GM23248 (cell line): ENCODE measurements at places on chromosomes 7 and 10. TPM values are rescaled to one million over a fixed set of nuclear protein-coding genes. Genes with fewer than 3 reads are reported as not detected.

Gene NUP205
- total RNA-seq: 31.8 and 45.7 TPM in 2 replicates

Gene NPFFR1
- total RNA-seq: not detected in 2 replicates

DNA sequence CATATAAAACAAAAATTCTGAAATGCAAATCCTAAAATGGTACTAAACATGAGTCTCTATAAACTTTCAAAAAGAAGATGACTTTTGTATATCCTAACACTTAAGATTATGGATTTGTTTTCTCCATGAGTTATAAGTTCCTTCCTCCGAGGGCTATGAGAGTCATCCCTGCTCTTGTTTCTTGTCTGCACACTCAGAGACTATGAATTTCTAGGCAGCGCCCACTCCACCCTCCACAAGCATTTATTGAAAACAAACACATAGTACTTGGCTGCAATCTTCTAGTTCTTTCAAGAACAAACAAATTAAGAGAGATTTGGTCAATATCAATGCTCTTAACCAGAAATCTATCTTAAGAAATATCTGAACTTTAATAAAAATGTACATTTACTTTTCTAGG is 211.7 kb downstream of the DKK1 start:
- DNase-seq: peak; percentile 86

DNA sequence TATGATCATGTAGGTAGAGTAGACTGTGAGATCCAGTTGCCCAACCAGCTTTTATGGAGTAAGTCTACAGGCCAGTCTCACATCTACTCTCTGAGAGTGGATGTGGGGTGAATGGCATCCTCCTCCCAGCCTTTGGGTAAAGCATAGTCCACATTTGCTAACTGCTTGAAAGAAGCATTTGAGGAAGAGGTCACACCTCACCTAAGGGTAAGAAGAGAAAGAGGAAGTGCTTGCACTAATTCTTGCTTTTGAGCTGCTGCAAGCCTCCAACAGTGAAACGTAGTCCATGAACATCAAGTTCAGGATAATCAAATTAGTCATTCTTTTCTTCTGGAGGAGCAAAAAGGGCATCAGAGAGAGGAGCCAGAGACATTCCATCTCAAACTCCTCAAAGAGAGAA is 93.9 kb upstream of the AGR3 start:
- no peak for DNase-seq

Gene STAMBPL1
- 22.4 and 23.9 TPM in 2 replicates for total RNA-seq

DNA sequence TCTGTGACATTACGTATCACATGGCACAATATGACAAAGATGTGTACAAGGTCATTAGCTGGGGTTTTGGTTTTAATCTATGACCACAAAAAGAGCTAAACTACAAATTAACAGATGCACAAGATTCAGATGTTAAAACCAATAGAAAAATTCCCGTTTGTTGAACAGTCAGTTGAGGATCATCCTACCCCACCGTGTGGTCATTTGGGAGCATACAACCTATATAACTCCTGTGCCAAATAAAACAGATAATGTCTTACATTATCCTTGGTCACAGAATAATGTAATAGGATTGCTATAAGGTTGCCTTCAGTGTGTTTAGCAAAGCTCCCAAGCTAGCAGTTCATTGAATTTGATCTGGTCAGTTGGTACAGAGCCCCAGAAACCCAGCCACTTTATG is 28.2 kb downstream of the ASNS start:
- DNase-seq: peak; percentile 42

DNA sequence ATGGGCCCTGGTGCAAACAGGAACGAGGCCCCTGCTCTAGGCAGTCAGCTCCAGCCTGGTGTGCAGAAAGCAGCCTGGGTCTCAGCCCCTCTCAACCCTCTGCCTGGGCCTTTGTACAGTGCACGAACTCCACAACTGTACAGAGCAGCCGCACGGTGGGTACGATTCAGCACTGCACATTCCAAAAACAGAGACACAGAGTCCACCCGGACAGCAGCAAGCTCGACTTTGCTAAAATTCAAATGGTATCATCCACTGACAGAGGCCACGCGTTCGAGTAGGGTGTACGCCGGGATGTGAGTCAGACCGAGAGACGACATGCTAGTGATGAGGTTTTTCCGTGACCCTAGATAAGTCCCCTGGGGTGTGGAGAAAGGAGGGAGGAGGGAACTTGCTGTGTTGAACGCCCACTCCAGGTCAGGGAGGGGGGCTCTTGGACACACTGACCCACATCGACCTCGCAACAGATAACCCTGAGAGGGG is 65.6 kb upstream of the PDGFA start:
- DNase-seq: peak; percentile 10

Gene SPDYE9
- total RNA-seq: not detected in 2 replicates

Gene PRTFDC1
- 11.4 and 22.0 TPM in 2 replicates for total RNA-seq

GRCh38 chr10:97220355-97220754 is 34.6 kb upstream of the SLIT1 start:
- DNase-seq: no peak

GRCh38 chr7:134747326-134747725 is 32.1 kb upstream of the CALD1 start:
- no peak for DNase-seq

Gene SHH
- not detected in 2 replicates for total RNA-seq

DNA sequence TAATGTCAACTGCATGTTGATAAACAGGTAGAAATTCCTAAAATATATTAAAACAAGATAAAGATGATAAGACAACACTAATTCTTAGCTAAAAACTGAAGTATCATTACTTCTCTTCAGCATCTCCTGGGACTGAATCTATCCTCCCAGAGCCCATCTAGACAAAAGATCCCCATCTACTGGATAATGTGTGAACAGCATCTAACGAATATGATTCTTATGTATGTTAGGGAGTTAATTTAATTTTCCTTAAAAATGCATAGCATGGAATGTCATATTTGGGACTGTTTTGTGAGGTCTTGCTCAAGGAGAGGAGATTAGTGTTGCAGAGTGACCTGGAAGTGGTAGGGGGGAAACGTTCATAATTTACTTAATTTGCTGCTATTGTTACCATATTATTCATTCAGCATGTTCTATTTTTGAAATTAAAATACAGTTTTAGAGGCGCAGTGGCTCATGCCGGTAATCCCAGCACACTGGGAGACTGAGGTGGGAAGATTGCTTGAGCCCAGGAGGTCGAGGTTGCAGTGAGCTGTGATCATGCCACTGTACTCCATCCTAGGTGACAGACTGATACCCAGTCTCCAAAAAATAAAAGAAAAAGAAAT is 305.1 kb upstream of the CSTF2T start:
- DNase-seq: peak; percentile 70

Gene PITX3
- total RNA-seq: not detected in 2 replicates

GRCh38 chr7:15967551-15967950 is 281.1 kb upstream of the MEOX2 start:
- no peak for DNase-seq

DNA sequence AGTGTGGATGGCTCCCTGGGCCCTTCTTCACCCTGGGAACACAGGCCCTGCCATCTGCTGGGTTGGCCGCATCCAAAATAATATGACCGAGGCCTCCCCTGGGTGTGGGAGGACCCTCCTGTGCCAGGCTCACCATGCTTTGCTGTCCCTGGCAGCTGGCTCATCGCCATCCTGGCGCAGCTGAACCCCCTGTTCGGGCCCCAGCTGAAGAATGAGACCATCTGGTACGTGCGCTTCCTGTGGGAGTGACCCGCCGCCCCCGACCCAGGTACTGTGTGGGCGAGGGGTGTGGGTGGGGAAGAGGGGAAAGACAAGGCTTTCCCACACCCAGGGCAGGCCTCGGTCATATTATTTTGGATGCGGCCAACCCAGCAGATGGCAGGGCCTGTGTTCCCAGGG is 4.8 kb downstream of the ATP6V0E2 start:
- DNase-seq: no peak

GRCh38 chr10:48614481-48615390 is 9.9 kb upstream of the ARHGAP22 start:
- peak; percentile 90 for DNase-seq

DNA sequence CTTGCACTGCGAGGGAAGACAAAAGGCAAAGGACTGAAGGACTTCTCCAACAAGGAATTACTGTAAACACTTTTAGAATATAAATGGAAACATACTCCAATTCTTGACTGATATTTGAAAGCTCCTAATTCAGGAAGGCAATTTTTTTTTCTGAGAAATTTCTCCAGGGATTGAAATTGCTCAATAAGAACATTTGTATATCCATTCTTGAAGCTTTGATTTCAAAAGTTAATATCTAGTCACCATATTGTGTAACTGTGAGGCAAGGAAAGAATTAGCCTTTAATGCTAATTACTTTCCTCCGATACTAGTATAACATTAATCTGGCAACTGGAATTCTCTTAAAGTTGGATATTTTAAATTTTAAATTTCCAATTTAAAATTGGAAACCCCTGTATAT is 188.4 kb upstream of the COL1A2 start:
- DNase-seq: peak; percentile 47

- DNase-seq: peak; percentile 86
These were observed 2.1 kb upstream of the SHTN1 start for GRCh38 chr10:117007080-117007479.

- DNase-seq: peak; percentile 66
These were observed 460 bp downstream of the ANXA11 start for GRCh38 chr10:80204677-80205476.

- no peak for DNase-seq
These were observed 54.3 kb upstream of the WAC start for GRCh38 chr10:28478646-28479045.
